Activated naive CD4-positive, alpha-beta T cell treated with anti-CD3 and anti-CD28 coated beads for 36 hours (primary cell): ENCODE measurements at places on chromosomes 6 and 20. TPM values are rescaled to one million over a fixed set of nuclear protein-coding genes. Genes with fewer than 3 reads are reported as not detected.
A peak's percentile ranks its signal among the peaks of the same experiment; 100 is the strongest.

DNA sequence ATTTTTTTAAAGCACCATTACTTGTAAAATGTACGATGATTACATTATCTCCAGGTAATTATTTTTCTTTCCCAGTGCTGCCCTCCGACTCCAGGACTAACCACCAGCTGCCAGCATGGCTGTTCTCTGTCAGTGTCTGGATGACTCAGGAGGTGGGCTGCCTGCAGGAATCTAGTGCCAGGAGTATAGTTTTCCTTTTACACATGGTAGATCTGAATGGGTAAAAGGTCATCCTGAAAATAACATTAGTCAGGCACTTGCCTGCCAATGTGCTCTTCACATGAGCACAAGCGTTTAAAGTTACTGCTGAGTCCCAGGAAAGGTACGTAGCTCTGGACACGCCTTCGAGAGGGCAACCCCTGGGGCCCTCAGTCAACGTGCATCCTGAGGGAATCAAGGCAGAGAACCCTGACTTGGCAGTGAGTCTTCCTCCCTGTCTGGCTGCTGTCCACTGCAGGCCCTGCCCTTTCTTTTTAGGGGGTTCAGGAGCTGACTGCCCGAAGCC lies 2.4 kb downstream of the DYNLT1 start:
- H3K27ac ChIP-seq, result peak overlapping the region; percentile 99
- peaks cover 72% of the 10 kb centered on the region for H3K4me1 ChIP-seq
- no peak for DNase-seq
- no peaks in the 10 kb centered on the region for H3K27me3 ChIP-seq

DNA sequence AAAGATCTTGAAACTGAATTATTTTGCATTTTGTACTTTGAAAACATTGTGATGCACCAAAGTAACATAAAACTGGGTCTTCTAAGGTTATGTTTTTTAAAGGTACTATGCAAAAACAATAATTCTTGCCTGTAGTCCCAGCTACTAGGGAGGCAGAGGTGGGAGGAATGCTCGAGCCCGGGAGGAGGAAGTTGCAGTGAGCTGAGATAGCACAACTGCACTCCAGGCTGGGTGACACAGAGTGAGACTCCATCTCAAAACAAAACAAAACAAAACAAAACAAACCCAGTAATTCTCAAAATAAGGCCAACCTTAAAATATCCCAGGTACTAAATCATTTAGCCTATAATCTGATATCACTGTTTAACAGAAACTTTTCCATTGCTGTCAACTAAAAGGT lies 269.6 kb downstream of the KHDC1L start:
- no peak overlapping the region for H3K27ac ChIP-seq
- H3K4me3 ChIP-seq, result no peak overlapping the region
- no peaks in the 10 kb centered on the region for H3K27me3 ChIP-seq
- H3K36me3 ChIP-seq, result peaks cover 2% of the 10 kb centered on the region
- H3K4me1 ChIP-seq, result peaks cover 24% of the 10 kb centered on the region

DNA sequence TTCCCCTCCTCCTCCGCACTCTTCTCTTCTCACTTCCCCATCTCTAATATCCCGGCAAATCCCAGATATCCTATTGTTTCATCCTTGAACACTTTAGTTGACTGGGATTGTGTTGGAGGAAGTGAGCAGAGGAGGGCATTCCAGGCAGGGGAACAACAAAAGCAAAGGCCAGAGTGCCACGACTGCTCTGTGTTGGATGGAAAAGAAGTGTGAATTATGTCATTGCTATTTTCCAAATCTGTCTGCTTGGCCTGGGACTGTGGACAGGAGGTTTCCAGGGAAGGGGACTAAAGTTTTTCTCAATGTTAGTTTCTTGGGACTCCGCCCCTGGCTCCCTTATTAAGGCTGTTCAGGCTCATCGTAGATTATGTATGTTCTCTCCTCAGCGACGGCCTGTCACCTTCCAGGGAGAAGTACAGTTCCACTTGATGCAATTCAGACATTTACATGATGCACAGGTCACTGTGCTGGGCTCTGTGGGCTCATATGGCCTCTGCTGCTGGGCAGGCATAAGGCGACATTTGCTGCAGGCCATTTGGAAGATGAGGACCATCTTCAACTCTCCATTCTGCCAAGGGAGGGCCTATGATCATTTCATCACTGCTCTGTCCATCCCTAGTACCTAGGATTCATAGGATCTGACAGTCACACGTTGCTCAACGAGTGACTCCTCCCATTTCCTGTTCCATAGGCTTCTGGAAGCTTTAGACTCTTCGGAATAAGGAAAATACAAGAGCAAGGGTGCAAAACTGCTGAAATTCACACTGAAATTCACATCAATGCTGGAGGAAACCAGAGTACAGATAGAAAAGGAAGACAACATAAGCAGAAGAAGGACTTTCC lies 99.1 kb upstream of the KCNK16 start:
- DNase-seq, result no peak
- H3K4me3 ChIP-seq, result no peak overlapping the region
- no peaks in the 10 kb centered on the region for H3K36me3 ChIP-seq
- H3K27me3 ChIP-seq, result peaks cover 2% of the 10 kb centered on the region
- no peak overlapping the region for H3K27ac ChIP-seq

MUC22 gene
- not detected for total RNA-seq

SYTL3 gene
- total RNA-seq, result 120 TPM
